ENCODE measurements at places on chromosomes 4 and X.

- no peak for DNase-seq
These were observed 89.6 kb downstream of the SHROOM2 start for GRCh38 chrX:9875801-9876200.

DNA sequence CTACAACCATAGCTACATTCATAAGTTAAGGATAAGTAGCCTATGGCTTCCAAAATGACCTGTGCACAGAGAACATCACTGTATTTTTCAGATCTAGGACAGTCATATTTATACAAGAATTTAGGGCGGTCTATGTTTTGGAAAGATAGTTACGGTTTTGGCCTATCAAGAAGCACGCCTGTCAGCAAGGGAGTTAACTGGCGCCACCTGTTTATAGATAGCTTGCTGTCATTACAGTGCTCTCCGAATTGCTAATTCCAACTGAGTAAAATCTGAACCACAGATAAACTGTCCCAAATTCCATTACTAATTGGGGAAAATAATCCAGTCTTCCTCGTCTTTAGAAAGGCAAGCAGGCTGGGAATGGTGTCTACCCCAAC is 646 bp downstream of the ABCB7 start:
- DNase-seq, result peak; percentile 31

GRCh38 chr4:177484613-177485021 is 42.4 kb upstream of the AGA start:
- DNase-seq, result no peak

GRCh38 chr4:7218686-7219085 is 26.3 kb downstream of the SORCS2 start:
- no peak for DNase-seq

GRCh38 chrX:136662976-136663375 is 15.0 kb downstream of the CD40LG start:
- DNase-seq, result peak; percentile 57

- DNase-seq, result no peak
These were observed 5.5 kb downstream of the USO1 start for GRCh38 chr4:75729836-75730235.

DNA sequence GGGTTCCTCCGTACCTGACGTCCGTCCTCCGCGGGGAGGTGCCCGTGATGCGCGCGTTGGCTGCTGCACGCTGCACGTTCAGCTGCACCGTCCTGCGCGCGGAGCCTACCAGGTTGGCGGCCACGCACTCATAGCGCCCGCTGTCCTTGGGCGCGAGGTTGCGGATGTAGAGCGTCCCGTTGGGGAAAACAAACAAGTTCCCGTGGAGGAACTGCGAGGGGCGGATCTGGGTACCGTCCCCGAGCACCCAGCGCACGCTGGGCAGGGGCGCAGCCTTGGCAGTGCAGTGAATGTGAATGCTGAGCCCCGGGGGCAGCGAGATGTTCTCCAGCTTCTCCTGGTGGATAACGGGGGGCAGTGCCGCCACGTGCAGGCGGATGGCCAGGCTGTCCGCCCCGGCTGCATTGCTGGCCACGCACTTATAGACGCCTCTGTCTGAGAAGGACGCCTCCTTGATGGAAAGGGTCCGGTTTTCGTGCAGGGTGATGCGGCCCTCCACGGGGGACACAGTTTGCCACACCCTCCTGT is 29.2 kb downstream of the MXRA5 start:
- DNase-seq, result no peak

DNA sequence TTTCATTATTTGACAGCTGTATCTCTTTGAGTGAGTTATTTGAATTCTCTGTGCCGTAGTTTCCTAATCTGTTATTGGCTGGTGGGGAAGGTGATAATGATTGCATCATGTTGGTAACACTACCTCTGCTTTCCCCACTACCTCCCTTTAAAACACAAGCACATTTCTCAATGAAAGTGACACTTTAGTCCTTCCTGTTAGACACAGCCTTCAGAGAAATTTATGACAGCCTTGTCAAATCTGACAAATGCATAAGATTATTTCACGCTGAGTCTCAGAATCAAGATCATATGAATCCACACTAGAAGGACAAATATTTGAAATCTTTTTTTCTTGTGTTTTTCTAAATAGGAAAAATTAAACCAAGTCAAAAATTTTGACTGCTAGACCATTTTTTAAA is 896.1 kb downstream of the CENPC start:
- no peak for DNase-seq

- DNase-seq, result no peak
These were observed 47.9 kb downstream of the ARHGAP24 start for GRCh38 chr4:85522836-85523235.

GRCh38 chr4:10106421-10107039 is 10.1 kb downstream of the WDR1 start:
- no peak for DNase-seq

GRCh38 chr4:54940996-54941865 is 184.2 kb downstream of the KDR start:
- no peak for DNase-seq

GRCh38 chr4:89469516-89469915 is 161.9 kb upstream of the GPRIN3 start:
- no peak for DNase-seq

DNA sequence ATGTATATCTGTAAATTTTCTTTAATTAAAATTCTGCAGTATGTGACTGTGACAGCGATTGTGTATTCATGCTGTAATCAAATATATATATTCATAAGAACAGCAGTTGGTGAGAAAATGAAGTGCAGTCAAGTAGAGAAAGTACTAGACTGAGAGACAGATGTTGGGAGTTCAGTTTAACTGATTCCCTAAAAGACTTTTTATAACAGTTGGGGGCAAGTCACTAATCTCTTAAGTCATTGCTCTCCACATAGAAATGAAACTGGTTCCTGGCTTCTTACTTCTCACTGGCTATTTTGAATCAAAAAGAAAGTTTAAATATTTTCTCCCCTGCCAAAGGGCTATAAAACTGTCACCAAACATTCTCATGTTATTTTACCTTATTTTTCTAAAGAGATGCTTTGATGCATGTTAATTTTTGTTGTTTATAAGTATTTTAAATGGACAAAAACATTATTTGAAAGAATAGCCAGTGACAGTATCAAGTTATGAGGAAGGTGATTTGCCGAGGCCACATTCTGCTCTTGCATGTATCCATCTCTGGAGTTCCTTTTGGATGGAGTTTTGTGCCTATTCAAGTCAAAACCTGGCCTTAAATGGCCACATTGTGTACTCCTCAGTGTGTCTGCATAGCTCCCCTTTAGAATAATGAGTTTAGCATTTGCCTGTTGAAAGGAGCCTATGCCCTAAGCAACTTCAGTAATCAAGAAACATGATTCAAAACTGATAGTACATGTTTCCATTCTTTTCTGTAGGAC is 30.8 kb downstream of the EXOC1 start:
- no peak for DNase-seq

- no peak for DNase-seq
These were observed 2.4 kb downstream of the NKX3-2 start for GRCh38 chr4:13541720-13542576.

DNA sequence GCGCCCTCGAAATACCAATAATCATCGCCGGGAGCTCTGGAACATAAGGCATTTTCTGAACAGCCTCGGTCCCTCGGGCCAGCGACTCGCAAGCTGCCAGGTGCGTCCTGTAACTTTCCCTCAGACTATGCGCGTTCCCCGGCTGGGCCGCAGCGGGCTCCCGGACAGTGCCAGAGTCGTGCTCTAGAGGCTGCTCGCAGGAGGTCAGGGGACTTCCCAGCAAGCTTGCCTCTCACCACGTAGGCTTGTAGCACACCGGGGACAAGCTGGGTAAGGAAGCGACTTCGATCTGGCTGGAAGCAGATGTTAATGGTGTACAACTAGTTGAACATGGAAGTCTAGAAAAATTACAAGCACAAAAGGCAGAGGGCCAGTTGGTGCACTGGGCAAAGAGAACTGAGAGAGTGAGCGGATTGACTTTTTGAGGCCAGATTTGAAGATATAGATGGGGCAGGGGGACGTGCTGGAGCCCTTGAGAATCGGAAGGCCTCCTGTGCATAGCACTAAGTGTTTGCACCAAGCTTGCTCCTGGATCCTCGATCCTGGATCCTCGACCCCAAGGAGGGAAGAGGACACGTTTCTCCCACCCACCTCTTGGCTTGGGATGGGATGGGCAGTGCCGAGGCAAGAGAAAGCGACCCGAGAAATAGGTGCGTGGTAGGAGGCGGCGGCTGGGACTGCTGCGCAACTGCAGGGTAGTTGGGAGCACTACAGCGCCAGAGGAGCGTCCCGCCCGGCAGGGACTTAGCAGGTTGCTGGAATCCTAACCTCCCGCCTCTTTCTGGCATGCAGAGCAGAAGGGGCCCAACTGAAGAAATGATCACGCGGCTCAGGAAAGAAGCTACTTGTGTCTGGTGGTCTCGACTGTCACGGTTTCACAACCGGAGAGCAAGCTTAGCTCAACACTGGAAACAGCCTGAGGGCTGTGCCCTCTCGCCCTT is 19.9 kb upstream of the ZIC3 start:
- DNase-seq, result no peak

DNA sequence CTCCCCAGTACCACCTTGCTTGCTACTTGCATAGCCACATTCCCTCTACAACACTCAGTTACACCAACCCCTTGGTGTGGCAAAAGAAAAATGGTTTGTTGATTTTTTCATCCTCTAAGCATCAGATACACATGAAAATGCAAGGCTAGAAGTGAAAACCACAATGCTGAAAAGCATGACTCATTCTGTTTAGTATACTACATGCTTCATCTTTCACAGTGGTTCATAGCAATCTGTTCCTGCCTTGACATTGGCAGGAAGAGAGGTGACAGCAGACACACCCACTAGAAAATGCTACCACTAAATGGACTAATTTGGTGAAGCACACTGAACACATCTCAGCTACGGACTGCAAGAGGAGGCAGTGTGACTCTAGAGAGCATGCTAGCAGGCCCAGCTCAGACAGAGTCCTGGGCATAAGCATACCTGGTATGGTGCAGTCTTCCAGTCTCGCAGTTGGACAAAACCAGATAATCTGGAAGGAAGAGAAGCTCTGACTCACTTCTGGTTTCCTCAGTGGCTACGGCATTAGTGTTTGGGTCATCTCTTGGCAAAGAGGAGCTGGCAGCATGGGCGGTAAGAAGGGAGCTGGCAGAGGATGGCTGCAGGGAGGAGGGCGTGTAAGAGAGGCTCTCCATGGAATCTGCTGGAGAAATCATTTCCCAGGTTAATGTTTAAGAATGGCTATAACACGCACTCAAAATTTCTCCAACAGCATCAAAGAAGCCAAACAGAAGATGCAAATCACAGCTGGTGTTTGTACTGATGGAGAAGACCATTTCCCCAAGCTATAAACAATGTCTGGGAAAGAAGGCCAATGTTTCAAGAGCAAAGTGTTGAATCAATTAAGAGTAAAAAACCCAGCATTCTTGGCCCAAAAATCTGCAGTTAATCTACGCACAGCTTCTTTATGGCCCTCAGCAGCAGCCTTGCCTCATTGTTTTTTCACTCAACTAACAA is 37.8 kb downstream of the GAB3 start:
- DNase-seq, result peak; percentile 65

GRCh38 chrX:44903107-44903506 is 30.1 kb downstream of the KDM6A start:
- no peak for DNase-seq

DNA sequence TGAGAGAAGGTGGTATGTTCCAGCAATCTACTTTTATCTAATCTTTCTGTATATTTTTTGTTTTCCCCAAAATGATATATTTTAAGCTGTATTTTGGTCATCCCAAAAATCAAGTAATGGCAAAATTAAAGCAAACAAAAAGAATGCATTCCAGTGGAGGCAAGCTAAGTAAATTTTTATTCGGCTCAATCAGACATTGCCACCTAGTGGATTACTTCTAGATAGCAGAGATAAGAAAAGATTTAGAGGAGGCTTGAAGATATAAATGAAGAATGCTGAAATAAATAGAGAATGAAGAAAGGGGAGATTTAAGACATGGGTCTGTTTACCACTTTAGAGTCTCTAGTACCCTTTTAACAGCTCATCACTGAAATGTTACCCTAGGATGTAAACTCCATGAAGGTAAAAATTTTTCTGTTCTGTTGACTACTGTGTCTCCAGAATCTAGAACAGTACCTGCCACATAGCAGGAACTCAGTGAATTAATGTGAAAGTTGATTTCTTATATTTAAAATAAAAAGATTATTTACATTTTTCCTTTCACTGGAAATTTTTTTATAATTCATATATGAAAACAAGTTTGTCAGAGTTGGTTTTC is 110.9 kb upstream of the ANK2 start:
- DNase-seq, result peak; percentile 54

DNA sequence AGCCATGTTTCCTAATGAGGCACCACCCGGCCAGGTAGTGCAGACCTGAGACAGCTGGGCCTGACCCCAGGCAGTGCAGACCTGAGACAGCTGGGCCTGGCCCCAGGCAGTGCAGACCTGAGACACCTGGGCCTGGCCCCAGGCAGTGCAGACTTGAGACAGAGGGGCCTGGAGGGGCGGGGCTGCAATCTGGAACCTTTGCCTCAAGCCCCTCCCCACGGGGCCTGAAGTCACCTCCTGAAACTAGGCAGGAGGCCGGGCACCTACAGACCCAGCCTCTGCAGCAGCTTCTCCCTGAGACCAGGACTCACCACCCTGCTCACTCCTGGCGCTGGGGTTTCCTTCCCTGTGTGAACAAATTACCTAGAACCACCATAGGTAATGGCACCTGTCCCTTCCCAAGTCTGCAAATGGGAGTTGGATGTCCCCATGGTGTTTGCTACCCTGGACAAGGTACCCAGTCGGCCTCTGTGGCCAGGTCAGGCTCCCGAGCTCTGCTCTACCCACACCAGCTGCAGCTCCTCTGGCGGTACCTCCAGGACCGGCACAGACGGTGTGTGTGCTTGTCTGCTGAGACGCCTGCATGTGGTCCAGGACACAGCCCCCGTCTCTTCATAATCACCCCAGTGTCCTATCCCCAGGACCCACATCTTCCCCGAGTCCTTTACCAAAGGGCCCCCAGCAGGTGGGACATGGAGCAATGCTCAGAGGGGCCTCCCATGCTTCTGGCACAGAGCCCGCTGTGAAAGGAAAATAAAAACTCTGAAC is 53.1 kb upstream of the C4orf50 start:
- peak; percentile 66 for DNase-seq

- no peak for DNase-seq
These were observed 45.1 kb downstream of the SUPT20HL2 start for GRCh38 chrX:24268786-24269185.

GRCh38 chr4:10688846-10689245 is 4.3 kb upstream of the CLNK start:
- no peak for DNase-seq

GRCh38 chr4:54282837-54283236 is 53.7 kb downstream of the PDGFRA start:
- DNase-seq, result no peak

GRCh38 chr4:35164063-35164462 is 1080.3 kb downstream of the ARAP2 start:
- no peak for DNase-seq

GRCh38 chrX:139692506-139692849 is 15.5 kb downstream of the MCF2 start:
- no peak for DNase-seq

DNA sequence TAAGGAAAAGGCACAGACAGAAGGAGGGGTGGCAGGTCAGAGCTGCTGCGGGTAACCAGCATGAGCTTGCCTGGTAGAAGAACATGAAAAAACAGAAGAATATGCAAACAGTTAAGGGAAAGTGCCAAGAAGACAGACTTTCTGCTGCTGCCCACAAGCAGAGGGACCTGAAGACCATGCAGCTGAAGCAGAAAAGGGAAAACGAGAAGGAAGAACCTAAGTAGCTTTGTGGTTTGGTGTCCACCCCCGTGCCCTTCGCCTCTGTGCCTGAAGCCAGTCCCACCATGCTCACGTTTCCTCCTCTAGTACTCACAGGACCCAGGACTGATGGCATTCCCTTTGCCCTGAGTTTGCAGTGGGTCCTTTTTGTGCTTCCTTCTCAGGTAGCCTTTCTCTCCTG is 62.8 kb downstream of the UBA6 start:
- no peak for DNase-seq

Measured in MM.1S (cell line).